Activated naive CD8-positive, alpha-beta T cell treated with anti-CD3 and anti-CD28 coated beads for 36 hours (primary cell): ENCODE measurements at places on chromosomes 4 and X.
A peak's percentile ranks its signal among the peaks of the same experiment; 100 is the strongest.

GRCh38 chrX:55107911-55108310 is 19.1 kb downstream of the PAGE2 start:
- no peaks in the 10 kb centered on the region for H3K36me3 ChIP-seq
- H3K4me3 ChIP-seq = no peak overlapping the region
- H3K4me1 ChIP-seq = no peaks in the 10 kb centered on the region
- H3K27me3 ChIP-seq = no peaks in the 10 kb centered on the region

DNA sequence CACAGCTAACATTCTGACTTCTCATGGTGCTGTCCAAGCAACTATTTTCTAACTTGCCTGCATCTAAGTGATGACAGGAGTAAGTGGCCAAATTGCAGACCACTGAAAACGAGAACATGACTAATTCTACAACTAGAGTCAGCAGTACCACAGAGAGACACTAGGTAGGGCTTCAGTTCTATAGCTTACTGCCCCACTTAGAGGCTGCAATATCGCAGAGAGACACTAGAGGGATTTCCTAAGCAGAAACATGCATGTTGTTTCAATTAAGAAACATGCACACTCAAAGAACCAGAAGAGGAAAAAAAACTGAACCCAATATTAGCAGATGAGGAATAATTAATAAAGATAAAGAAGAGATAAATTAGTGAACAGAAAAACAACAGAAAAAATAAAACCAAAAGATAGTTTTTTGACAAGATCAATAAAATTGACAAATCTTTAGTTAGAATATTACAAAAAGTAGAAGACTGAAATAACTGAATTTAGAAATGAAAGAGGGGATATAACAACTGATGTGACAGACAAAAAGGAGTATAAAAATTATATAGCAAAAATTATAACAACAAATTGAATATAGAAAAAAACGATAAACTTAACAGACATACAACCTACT is 100.8 kb downstream of the SPIN4 start:
- DNase-seq = peak; percentile 11
- no peaks in the 10 kb centered on the region for H3K27me3 ChIP-seq
- H3K4me1 ChIP-seq = no peaks in the 10 kb centered on the region
- no peaks in the 10 kb centered on the region for H3K36me3 ChIP-seq
- H3K4me3 ChIP-seq = no peak overlapping the region

DNA sequence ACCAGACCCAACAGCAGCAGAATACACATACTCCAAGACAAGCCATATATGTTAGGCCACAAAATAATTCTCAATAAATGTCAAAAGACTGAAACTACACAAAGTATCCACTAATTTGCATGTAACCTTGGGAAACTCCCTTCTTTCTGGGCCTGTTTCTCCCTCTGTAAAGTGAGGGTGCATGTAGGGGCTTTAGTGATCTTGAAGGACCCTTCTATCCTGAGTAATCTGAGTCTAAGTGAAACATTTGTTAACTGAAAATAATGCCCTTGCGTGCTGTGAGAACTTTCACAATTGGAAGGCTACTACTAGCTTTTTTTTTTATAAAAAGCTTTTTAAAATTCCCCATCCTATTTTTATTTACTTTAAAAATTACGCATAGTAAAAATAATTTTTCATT is 125.2 kb downstream of the NEXMIF start:
- peaks cover 6% of the 10 kb centered on the region for H3K36me3 ChIP-seq
- no peak overlapping the region for H3K4me3 ChIP-seq
- DNase-seq = no peak
- H3K4me1 ChIP-seq = no peaks in the 10 kb centered on the region
- H3K27me3 ChIP-seq = no peaks in the 10 kb centered on the region

DNA sequence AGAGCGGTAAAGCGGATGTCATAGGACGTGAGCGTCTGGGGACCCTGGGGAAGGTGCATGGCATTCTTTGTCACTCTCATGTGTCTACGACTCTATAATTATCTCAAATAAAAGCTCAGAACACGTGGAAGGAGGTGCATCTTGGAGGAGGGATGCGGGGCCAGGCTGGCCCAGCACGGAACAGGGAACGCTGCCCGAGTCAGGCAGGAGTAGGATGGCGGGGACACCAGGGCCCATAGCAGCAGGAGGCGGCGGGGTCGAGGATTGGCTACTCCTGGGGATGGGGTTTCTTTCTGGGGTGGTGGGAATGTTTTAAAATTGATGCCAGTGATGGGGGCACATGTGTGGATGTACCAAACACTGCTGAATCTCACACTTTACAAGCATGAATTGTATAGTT is 5.4 kb upstream of the HTRA3 start:
- peaks cover 8% of the 10 kb centered on the region for H3K27me3 ChIP-seq
- no peak overlapping the region for H3K27ac ChIP-seq
- H3K36me3 ChIP-seq = no peaks in the 10 kb centered on the region

DNA sequence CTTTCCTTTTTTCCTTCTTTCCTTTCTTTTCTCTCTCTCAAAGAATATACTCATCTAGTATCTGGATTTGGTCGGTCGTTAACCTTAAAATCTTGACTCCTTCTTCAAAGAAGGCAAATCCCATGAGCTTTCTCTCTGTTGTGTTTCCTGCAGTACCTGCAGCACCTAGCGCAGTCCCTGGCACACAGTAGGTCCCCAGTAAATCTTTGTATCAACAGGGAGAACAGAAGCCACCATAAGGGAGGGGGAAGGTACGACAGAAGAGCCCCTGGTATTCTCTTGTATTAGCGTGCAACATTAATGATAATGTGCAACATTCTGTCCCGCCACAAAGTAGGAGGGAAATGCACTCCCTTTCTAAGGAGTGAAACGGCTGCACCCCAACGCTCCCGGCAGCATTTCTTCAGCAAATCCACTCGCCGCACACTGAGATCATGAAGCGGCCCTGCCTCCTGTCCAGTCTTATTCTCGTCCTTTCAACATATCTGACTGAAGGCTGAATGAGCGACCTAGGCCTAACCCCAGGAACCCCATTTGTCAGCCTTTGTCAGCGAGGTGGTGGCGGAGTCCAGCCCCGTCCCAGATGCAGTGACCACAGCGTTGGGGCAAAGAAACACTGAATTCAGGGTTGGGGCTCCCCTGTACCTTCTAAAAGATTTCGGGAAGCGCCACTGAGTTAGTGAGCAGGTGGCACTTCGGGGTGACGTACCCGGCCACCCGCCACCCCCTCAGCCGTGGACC is 133.7 kb downstream of the AMELX start:
- H3K27ac ChIP-seq = no peak overlapping the region
- no peak overlapping the region for H3K4me3 ChIP-seq
- H3K4me1 ChIP-seq = peaks cover 1% of the 10 kb centered on the region
- H3K36me3 ChIP-seq = no peaks in the 10 kb centered on the region

- no peaks in the 10 kb centered on the region for H3K36me3 ChIP-seq
- no peak overlapping the region for H3K27ac ChIP-seq
- H3K4me3 ChIP-seq = no peak overlapping the region
- H3K4me1 ChIP-seq = no peaks in the 10 kb centered on the region
- no peak for DNase-seq
- H3K27me3 ChIP-seq = peaks cover 18% of the 10 kb centered on the region
Measured at GRCh38 chr4:53599632-53600031, 8.3 kb upstream of the LNX1 start.
